Stimulated activated CD8-positive, alpha-beta memory T cell treated with anti-CD3 and anti-CD28 coated beads, Interleukin-7, amount 100 ng/mL, for 48 hours (primary cell): ENCODE measurements at places on chromosomes 11 and 22.

- DNase-seq, result no peak
Observed at GRCh38 chr11:9459667-9460321, 1.0 kb upstream of the ZNF143 start.

DNA sequence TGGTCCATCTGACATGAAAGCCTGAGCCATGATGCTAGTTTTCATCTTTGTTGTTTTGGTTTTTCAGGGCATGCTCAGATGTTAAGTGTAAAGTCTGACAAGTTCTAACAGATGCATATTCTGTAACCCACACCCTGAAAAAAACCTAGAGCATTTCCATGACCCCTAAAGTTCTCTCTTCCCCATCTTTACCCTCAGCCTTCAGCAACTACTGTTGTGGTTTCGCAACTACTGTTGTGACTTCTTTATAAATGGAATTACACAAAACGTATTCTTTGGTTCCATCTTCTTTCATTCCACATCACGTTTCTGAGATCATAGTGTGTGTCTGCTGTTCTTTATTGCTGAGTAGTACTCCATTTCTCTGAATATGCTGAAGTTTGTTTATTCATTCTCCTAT lies 65.1 kb upstream of the LDLRAD3 start:
- no peak for DNase-seq

GRCh38 chr11:31340903-31341572 lies 28.5 kb downstream of the DCDC1 start:
- DNase-seq, result no peak

GRCh38 chr11:47271961-47272661 lies 2.2 kb downstream of the MADD start:
- DNase-seq, result no peak

DNA sequence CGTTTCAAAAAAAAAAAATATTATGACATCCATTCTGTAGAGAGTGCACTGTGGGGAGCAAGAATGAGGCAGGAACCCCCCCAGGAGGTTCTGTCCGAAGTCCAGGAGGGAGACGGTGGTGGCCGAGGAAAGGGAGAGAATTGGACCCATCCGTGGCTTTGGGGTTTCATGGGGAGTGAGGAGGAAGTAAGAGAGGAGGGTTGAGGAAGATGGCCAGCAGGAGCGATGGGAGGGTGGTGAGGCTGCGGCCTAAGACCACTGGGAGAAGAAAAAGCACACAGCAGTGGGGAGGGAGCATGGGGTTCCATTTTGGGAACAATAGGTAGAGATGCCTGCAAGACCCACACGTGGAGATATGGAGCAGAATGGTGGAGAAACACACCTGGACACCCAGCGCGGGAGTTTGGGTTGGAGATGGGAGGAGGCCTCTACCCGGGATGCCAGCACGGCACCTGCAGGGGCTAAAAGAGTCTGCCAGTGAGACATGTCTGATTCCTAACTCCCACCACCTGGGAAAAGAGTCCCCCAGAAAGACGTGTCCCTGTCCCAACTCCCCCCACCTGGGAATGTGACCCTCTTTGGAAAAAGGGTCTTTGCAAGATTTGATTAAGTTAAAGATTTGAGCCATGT lies 72.5 kb upstream of the SHANK2 start:
- DNase-seq, result no peak

DNA sequence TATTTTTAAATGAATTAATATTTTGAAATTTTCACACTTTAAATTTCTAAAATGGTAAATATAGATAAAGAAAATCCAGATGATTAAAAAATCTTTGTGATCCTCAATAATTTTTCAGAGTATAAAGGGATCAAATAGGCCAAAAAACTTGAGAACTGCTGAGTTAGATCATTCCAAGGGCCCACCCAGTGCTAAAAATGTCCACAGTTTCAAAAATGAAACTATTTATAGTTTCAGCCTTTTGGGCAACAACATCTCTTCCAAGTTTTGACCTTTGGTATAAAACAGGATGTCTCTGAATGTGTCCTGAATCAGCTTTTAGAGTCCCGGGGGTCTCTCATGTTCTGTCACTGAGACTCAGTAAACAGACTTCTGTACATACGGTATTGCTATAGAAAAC lies 20.9 kb upstream of the BAIAP2L2 start:
- no peak for DNase-seq

GRCh38 chr11:61267437-61267841 lies 26.5 kb downstream of the PGA5 start:
- DNase-seq, result no peak
